Activated naive CD4-positive, alpha-beta T cell treated with Interleukin-2 at 50 U/mL for 16 hours (primary cell): ENCODE measurements at places on chromosomes 2 and 18.

DNA sequence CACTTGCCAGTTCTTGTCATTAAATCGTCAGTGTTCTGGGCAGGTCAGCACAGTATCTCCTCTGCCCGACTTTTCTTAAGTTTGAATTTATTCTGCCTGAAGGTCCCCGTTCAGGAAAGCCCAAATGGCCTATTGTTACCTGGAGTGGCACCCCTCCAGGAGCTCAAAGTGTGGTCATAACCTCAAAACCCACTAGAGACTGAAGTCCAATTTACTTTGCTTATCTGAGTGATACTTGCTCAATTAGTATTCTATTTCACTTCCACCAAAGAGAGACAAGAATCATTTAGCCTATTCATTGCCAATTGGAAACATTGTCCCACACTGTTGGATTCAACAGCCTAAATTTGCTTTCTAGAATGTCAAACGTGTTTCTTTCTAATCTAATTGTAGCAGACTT lies 375.3 kb downstream of the LNPK start:
- no peak for DNase-seq

DNA sequence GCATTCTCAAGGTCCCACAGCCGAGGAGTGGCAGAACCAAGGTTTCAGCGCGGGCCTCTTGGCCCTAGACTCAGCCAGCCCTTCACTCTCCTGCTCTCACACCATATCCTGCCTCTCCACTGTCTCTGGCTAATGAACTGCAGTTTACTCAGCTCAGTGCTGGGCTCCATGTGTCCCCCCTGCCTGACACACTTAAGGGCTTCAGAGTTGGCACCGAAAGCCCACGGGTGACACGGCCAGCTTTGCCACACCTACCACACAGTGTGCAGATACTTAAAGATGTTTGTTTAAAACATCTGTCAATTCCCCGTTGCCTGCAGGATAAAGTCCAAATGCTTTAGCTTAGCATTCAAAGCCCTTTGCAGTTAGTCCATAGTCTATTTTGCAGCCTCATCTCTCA lies 241.2 kb downstream of the SEPTIN10 start:
- no peak for DNase-seq

DNA sequence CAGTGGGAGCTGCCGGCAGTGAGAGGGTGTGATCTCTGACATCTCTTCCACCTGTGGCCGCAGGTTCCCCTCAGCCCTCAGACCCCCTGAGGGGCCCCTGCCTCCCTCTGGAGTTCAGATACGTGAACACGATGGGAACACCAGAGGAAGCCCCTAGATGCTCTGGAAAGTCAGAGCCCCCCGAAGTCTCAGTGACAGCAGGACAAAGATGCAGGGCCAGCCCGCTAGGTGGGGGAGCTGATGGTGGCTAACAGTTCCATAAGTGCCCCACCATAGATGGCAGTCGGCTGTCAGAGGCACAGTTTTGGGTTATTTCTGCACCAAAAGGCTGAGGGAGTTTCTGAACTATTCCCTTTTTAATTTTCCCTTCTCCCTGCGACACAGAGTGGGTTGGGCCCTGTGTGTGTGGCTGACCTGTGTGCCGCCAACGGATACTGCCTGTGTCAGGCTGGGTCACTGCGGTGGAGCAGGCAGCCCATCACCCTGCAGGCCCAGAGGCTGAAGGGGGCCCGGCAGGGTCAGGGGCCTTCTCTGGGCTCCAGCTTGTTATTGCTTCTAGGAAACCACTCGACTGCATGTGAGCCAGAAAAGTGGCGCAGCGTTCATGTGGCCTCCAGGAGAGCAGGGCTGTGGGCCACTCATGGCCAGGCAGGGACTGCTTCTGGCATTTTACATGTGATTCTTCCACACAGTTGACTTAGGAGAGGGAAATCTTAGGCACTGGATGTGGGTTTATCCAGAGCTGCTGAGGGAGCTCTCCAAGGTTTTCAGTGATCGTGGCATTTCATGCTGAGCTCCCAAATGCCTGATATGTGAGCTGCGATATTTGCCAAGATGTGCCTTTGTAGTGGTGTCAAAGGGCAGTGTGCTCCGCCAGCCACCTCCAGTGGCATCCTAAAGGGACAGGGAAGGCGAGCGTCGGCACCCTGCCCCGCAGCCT lies 225.1 kb downstream of the SH3RF3 start:
- no peak for DNase-seq

DNA sequence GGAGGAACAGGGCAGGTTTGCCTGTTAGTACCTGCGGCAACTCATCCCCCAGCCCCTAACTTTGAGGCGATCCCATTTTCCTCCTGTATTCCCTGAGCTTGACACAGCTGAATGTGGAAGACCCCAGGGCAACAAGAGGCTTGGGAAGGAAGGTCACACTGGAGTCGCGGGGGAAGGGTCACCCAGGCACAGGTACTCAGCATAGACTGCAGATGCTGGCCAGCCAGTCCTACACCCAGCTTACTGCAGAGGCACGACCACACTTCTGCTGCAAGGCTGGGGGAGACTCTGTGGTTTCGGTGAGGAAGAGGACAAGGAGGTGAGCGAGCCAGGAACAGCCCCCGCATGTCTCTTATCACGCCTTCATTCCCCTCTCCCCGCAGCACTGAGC lies 91.5 kb downstream of the MALT1 start:
- no peak for DNase-seq

GRCh38 chr18:78510091-78510490 lies 469.5 kb upstream of the SALL3 start:
- DNase-seq: no peak

DNA sequence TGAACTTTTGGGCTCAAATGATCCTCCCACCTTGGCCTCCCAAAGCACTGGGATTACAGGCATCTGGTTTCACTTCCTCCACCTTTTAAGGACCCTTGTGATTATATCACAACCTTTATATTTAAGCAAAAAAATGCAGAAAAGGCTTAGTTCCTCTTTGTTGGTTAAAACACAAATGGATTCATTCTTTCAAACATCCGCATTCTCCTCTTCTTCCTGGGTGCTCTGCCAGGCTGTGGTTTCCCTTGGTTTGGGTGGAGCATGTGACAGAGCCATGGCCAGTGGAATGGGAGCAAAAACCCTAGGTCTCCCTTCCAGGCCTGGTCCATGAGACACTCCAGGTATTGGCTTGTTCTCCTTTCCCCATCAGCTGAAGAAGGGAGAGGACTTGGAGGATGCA lies 9.9 kb upstream of the SLC66A3 start:
- no peak for DNase-seq

DNA sequence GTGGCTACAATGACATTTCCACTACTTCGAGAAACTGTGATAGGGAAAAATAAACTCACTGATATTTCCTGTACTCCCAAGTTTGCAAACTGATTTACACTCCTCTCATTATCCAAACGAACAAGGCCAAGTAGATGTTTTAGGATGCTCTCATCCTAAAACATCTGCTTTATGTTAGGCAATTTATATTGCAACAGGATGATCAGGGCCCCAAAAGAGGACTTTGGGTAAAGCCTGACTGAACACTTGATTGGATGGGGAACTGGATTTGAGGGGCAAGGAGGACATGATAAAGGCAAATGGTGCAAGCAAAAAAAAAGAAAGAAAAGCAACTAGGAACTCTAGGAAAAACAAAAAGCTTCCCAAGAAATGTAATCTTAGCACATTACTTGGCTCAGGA lies 2.1 kb upstream of the HES6 start:
- DNase-seq: no peak

GRCh38 chr2:129231924-129232323 lies 747.5 kb upstream of the RAB6C start:
- DNase-seq: no peak

- DNase-seq: no peak
These were observed 36.2 kb downstream of the MTCL1 start for GRCh38 chr18:8741532-8741931.

GRCh38 chr2:181977661-181978350 lies 7.8 kb upstream of the PPP1R1C start:
- peak; percentile 11 for DNase-seq

DNA sequence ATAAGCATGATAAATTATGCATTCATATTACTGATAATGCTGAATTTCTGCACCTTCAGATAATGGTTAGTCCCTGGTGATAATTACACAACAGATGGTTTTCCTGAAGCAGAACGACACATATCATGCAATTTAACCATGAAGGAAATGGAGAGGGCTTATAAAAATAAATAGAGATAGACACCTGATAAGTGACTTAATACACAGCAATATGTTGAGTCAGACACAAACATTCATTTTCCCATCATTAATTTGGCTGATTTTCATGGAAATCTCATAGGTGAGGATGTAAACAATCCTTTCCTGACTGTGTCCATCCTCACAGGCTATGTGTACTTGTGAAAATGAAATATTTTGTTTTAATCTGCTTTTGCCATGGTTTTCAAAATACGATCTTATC lies 36.9 kb upstream of the DSEL start:
- DNase-seq: no peak

GRCh38 chr2:201483342-201483741 lies 31.8 kb downstream of the STRADB start:
- no peak for DNase-seq

DNA sequence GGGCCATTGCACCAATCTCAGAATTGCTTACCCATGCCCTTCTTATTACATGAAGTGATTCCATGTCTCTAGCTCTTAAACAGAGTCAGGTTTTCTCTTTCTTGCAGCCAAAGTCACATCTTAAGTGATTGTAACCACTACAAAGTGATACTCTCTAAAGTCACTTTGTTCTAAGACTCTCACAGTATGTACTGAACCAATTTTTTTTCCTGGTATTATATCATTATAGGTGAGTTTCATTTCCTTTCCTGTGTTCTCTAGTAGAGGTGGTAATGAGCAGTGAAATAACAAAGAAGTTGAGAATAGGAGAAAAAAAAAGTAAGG lies 66.3 kb upstream of the DARS1 start:
- no peak for DNase-seq

GRCh38 chr2:158489366-158490112 lies 32.8 kb downstream of the PKP4 start:
- no peak for DNase-seq

- DNase-seq: no peak
These were observed at the start of gene EFEMP1 for GRCh38 chr2:55923091-55923981. TSS of gene EFEMP1 (minus strand) at chr2:55923782. CDS start at chr2:55922440, 1,342 bp downstream.

DNA sequence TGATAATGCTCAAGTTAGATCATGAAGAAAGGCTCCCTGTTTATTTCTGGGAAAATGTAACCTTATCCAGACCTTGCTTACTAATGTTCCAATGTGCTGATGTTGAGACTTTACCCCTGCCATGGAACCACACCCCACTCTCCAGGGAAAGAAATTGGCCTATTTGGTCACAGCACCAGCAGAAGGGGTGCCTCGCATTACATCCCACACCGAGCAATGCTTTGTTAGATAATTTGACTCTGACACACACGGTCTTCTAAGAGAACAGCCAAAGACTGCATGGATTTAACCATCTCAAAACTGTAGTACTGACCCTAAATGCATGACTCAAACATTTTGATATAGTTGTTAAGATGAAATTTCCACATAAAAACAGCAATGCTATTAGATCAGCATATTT lies 152.1 kb upstream of the CCDC150 start:
- no peak for DNase-seq

DNA sequence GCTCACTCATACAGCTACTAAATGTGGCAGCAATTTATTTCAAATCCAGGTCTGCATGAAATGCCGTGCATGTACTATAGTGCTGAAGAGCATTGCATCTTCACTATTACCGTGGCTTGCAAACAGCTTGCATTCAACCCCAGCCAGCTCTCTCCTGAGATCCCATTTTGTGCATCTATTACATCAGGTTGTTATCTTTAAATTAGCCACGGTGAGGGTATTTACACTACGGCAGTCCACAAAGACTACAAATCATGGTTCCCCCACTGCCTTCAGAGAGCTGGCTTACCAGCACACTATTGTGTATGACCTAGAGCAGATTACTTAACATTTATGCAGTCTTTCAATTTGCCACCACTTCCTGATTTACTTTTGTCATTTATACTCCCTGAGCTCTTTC lies 621.3 kb upstream of the LRATD1 start:
- no peak for DNase-seq

GRCh38 chr2:186968277-186968676 lies 119.3 kb upstream of the ZSWIM2 start:
- DNase-seq: no peak

DNA sequence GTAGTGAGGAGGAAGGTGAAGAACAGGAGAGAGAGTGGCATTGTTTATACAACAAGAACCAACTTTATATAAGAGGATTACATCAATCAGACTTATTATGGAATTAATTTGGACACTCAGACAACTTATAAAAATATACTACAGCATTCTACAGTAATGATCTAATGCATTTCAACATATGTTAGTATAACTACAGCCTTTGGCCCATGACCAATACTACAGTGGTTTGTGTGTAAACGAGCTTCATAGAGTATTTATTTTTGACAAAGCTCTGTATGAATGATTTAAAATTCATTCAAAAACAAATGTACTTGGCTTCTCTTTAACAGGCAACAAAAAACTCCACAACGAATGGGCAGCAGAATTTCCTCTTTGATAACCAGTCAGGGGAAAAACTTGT lies 72.8 kb downstream of the ZNF521 start:
- DNase-seq: no peak

GRCh38 chr2:112758711-112759110 lies 5.7 kb downstream of the CKAP2L start:
- no peak for DNase-seq

GRCh38 chr18:60319129-60319528 lies 53.4 kb downstream of the MC4R start:
- DNase-seq: no peak

- DNase-seq: no peak
These were observed 186.6 kb downstream of the NEDD4L start for GRCh38 chr18:58230438-58231179.

- no peak for DNase-seq
These were observed 124.8 kb downstream of the AFF3 start for GRCh38 chr2:100017633-100018032.

GRCh38 chr18:50928551-50928950 lies 39.3 kb upstream of the ELAC1 start:
- DNase-seq: no peak

DNA sequence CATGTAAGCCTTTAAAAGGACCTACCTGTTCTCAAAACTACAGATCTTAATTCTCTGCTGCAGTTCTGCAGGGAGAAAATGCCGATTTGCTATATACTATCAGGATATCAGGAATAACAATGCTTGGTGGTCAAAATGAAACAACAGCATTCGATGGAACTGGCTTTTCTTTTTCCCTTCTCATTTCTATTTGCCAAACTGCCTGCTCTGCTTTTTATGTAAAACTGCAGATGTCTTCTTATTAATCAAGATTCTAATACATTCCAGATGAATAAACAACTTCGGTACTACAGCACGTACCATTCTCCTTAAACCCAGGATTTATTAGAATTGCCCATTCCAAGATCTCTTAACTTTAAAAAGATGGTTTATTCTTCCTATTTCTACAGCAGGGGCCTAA lies 100.9 kb downstream of the ZNF521 start:
- no peak for DNase-seq

- no peak for DNase-seq
These were observed 22.8 kb upstream of the LYPD1 start for GRCh38 chr2:132692816-132693215.

GRCh38 chr18:326846-327245 lies 59.0 kb upstream of the THOC1 start:
- DNase-seq: no peak
